ENCODE measurements at places on chromosomes 1 and 21.

- DNase-seq: peak; percentile 30
Measured at GRCh38 chr1:163320891-163321290, 863 bp upstream of the NUF2 start.

DNA sequence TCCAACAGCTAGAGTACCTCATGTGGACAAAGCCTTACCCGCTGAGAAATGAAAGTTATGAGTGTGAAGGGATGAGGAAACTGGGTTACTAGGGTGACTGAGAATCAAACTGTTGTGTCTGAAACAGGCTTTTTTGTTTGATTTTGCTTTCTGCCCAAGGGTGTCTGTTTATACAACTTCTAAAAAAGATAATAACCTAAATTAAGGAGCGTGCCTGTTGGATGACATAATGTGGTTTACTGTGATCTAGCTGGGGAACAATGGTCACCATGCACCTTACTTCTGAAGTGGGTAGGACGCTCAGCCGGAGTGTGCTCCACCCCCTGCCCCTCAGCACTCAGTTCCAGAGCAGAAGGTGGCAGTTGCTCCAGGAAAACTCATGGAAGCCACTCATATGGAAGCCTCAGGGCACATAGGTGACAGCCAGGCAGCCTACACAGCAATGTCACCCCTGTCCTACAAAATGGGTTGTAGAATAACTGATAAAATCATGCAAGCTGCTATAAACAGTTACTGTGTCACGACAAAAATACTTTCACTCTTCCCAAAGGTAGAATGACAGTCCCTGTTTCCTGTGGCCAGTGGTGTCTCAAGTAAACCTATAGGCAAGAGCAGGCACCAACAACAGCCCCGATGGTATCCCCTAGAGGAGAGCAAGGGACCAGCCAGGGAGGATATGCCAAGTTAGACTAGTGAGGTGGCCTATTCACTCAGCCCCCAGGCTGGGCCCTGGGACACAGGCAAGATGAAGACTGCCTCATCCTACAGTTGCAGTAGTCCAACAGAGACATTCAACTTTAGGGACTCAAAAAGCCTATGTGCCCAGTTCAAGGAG lies 29.3 kb downstream of the SIPA1L2 start:
- peak; percentile 88 for DNase-seq

DNA sequence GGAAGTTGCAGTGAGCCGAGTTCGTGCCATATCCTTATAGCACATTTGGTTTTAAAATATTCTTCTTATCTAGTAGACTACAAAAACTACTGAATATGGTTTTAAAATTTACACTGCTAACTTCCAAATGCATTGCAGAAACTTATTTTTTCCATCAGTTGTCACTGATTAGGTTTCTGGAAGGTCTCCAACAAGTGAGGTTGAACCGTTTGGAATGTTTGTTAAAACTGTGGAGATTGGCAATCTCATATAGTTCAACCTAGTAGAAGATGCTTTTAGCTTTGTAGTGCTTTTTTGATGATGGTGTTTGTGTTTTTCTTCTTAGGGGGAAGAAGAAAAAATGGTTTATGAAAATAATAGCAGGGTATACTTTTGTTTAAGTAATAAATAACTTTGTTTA lies 12.9 kb downstream of the CENPF start:
- DNase-seq: no peak

DNA sequence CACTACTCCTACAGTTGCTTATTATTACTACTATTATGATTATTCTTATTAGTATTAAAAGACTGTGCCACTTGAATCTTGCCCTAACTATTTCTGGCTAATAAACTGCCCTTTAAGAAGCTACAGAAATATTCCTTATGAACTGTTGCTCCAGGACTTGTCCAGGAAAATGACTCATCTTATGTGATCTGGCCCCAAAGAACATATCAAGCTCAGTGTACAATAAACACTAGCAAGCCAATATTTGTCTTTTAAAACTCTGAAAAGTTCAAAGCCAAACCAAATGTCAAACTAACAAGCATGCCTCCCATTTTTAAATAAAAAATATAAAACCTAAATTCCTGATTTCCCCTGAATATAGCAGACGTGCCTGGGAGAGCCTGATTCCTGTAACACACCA lies 88.7 kb upstream of the SIM2 start:
- no peak for DNase-seq

GRCh38 chr1:17688217-17688810 lies 66.8 kb upstream of the ACTL8 start:
- no peak for DNase-seq

GRCh38 chr1:28392027-28392652 lies 22.6 kb downstream of the PHACTR4 start:
- DNase-seq: no peak

DNA sequence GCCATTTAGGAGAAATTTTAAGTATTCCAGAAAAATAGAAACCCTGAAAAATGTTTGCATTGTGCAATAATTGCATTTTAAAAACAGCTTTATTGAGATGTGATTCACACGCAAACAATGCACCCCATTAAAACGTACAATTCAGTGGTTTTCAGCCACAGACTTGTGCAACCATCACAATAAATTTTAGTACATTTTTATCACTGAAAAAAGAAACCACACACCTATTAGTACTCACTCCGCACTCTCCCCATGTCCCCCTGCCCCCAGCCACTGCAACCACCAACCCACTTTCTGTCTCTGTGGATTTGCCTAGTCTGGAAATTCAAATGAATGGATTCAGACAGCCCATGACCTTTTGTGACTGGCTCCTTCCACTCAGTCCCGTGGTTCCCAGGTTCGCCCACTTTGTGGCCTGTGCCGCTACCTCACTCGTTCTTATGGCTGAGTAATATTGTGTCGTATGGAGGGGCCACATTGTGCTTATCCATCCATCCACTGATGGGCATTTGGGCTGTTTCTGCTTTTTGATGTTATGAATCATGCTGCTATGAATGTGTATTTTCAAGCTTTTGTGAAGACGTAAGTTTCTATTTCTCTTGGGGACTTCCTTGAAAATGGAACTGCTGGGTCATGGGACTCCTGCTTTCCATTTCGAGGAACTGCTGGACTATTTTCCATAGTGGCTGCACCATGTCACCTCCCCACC lies 147.7 kb upstream of the ARHGEF16 start:
- DNase-seq: no peak
